ENCODE measurements at places on chromosomes 12 and 14.

GRCh38 chr12:112752303-112752702 is 39.2 kb upstream of the RPH3A start:
- no peak for DNase-seq

GRCh38 chr12:110249716-110250225 is 31.3 kb upstream of the ATP2A2 start:
- no peak for DNase-seq

- DNase-seq, result no peak
Observed at GRCh38 chr14:91032248-91032647, 28.2 kb downstream of the RPS6KA5 start.

- DNase-seq, result no peak
Observed at GRCh38 chr12:96403870-96404269, 3.6 kb upstream of the CDK17 start.

- DNase-seq, result no peak
Observed at GRCh38 chr12:43914923-43915468, 79.1 kb downstream of the TMEM117 start.

DNA sequence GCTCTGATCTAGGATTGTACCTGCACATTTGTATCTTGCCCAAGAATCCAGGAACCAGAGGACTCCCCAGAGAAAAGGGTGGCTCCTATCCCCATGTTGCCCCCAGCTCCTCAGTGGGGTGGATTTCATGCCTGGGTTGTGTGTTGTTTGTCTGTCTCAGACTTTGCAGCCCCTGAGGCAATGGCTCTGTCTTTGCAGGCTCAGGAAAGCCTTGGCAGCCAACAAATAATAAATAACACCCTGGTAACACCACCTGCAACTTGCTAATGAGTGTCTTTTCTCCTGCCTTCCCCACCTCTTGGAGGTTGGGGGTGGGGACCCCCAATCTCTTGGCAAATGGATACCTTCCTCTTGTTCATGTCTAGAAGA is 65.2 kb upstream of the CISTR start:
- no peak for DNase-seq

GRCh38 chr12:74259199-74259598 is 278.4 kb upstream of the ATXN7L3B start:
- no peak for DNase-seq

- DNase-seq, result no peak
Observed at GRCh38 chr12:70557583-70558191, 79.5 kb downstream of the PTPRB start.

GRCh38 chr12:28993720-28994119 is 155.4 kb upstream of the FAR2 start:
- no peak for DNase-seq

DNA sequence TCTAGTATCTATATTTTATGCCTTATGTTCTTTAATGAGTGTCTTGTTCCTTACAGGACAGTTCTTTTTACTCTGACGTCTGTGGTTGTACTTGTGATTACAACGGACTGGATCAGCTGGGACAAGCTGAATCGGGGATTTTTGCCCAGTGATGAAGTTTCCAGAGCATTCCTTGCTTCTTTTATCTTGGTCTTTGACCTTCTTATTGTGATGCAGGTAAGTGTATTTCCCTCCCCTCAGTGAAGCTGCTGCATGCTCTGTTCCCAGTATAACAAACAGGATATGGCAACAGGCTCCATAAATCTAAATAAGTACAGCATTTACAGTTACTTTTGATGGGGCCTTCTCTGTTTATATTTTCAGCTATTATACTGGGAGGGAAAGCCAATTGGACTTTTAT is 463.6 kb downstream of the TMEM117 start:
- no peak for DNase-seq

- no peak for DNase-seq
Observed at GRCh38 chr14:26905229-26905628, 307.4 kb upstream of the NOVA1 start.

DNA sequence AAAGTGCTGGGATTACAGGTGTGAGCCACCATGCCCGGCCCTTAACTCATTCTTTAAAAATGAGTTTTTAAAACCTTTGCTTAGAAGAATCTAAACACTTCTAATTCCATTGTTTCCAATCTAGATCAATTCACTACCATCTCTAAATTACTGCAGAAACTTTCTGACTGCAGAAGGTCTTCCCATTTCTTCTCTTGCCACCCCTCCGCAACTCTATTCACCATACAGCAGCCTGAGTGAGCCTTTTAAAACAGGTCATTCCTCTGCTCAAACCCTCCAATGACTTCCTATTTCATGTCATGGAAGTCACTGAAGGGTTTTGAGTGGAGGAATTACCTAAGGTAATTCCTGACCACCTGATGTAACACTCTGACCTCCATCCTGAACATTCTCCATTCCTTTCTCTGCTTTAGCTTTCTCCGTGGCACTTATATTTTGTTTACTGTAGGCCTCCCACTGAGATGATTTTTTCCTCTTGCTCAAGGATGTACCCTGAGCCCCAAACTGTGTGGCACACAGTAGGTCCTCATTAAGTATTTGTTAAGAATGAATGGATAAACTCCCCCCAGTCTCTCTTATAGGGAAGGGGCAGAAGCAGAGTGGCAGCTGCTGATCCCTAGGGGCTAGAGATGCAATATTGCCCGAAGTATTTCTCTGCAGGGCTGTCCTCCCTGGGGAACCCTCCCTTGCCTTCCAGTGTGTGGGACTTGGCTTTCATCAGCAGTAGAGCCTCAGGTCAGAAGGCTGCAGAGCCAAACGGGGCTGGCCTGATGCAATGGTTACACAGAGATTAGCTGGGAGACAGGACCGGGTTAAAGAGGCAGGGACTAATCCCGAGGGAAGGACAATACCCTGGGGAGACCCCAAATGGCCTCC is 1.2 kb downstream of the DDIT3 start:
- no peak for DNase-seq

- DNase-seq, result no peak
Observed at GRCh38 chr12:54164387-54165145, 24.2 kb downstream of the SMUG1 start.

- no peak for DNase-seq
Observed at GRCh38 chr14:65877624-65878023, 465.1 kb downstream of the FUT8 start.

- no peak for DNase-seq
Observed at GRCh38 chr12:10722502-10722904, 620 bp downstream of the YBX3 start.

GRCh38 chr12:7193674-7194073 is 4.2 kb downstream of the PEX5 start:
- DNase-seq, result no peak

DNA sequence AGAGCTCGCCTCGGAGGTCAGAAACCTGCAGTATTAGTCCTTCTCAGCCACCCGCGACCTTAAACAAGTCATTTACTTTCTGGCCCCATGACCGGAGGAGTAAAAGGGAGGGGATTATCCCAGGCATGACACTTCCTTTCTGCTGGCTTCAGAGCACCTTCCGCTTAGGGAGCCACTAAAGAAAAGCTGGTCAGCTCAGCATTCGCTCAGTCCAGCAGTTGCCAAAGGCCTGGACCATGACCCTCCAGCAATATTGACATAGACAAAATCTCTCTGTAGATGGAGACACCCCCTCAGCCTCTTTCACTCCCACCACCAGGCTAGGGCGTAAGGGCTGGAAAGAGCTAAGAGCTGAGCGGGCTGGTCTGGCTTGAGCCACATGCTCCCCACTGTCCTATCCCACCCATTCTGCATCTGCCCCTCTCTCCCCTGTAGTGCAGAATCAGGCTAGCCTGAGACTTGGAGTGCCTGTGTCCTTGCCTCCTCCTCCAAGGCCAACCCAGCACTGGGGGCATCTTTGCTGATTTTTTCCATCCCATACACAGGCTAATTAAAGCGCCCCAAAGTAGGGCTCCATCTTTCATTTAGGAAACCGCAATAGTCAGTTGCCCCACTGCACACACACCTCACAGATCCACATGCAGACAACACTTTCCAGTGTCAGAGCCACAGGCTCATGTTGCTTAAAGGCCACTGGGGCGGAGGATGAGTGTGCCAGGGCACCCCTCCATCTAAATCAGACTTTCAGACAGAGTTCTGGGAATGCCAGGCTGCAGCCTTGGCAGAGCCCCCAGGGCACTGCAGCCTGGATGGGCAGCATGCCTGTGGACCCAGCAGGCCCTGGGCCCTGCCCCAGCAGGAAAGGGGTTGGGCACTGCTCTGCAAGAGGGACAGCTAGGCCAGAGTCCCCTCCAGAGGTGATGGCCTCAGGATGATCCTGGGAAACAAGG is 4.0 kb upstream of the CPNE6 start:
- DNase-seq, result no peak

DNA sequence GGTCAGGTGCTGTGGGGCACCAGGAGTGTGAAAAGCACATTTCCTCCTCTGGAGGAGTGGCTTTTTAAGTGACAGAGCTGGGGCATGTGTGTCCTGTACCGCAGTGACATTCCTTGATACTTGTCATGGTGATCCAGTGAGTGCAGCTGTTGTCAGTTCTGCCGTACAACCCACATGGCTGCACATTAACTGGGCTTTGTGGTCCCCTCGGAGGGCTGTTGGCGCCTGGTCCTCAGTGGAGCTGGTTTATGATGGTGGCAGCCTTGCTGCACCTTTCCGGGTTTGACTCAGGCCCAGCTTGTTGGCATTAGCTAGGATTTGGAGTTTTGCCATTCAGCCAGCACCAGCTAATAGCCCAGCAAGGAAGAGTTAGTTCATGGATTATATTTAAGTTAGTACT is 77.0 kb downstream of the SLC25A47 start:
- no peak for DNase-seq

DNA sequence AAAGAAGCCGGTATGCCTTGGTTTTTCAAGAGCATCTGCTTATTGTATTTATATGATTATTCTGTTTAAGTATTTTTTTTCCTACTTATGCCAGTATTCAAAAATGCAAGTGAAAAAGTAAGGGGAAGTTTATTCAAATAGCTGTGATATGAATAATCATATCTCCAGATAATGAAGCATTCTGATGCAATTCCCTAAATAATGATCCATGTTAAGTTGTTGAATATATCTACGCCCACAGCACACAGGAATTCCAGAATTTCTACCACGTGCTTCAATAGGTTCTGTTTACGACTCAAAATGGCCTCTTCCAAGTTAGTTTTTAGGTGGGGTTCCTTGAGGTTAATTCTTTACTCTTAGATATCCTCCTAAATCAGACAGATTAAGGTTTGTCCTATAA is 208.3 kb downstream of the NAV3 start:
- no peak for DNase-seq

DNA sequence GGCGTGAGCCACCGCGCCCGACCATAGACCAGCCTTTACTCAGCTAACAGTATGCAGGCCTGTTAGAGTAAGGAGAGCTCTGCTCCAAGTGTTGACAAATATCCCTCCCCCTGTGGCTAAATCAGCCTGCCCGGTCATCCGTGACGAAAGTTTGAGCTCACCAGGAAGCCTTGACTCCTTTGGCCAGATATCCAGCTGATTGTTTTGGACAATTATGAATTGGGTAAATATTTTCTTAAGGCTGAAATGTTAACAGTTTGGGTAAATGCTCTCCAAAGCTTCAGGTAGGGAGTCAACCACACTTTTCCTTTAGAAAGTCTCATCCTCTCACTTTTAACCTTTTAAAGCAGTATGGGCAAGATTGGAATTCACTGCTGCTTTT is 157.9 kb downstream of the PAWR start:
- no peak for DNase-seq

GRCh38 chr12:8734873-8735381 is 37.1 kb downstream of the RIMKLB start:
- DNase-seq, result no peak

- no peak for DNase-seq
Observed at GRCh38 chr14:21072031-21072473, 1.9 kb downstream of the ARHGEF40 start.

DNA sequence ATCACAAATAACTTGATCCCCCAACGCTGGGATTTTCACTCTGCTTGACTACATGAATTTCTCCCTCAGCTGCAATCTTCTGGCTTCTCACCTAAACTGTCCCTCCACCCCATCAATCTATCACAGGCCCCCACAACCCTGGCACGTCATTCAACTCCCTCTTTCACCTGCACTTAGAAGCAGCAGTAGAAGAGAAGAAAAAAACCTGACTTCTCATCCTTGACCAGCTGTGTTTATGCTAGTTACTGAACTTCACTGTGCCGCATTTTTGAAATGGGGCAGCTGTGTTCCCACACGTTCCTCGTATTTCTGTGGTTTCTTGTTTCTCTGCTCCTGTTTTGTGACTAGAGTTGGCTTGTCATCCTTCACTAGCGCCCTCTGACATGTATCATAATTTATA is 35.0 kb downstream of the ITPR2 start:
- no peak for DNase-seq

DNA sequence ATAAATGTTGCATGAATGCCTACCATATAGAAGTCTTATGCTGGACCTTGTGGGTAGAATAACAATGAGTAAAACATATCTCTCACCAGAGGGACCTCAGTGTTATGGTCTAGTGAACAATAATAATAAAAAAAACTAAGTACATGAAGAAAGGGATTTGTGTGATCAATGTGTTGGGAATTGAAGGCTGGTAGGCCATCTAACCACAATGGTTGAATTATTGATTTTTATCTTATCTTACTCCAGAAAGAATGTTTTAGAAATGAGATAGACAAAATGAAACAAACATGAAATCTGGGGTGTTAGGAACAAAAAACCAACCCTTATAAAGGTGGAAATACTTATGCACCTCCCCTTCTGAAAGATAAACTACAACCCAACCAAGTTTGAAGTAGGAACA is 243.9 kb upstream of the LRIG3 start:
- no peak for DNase-seq

GRCh38 chr12:62217466-62218194 is 42.6 kb upstream of the USP15 start:
- DNase-seq, result no peak

GRCh38 chr14:67675219-67675582 is 769 bp upstream of the VTI1B start:
- DNase-seq, result no peak

DNA sequence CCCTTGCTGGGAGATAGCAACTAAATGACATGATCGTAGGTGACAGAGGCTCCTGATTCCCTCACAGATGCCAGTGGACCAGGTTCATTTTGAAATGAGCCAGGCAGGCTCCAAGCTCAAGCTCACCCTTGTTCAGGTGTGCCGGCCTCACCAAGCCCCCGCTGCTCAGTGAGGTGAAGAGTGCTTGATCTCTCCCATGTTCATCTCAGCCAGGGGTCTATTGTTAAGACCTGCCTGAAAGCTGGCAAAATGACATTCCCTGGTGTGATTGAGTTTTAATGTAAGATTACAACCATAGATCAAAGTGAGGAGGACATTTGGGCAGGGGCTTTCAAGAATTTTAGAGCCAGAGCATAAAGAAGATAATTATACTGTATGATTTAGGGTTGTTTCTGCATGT is 497.9 kb downstream of the EGLN3 start:
- no peak for DNase-seq

GRCh38 chr14:69151458-69152180 is 1.3 kb downstream of the DCAF5 start:
- peak; percentile 60 for DNase-seq

DNA sequence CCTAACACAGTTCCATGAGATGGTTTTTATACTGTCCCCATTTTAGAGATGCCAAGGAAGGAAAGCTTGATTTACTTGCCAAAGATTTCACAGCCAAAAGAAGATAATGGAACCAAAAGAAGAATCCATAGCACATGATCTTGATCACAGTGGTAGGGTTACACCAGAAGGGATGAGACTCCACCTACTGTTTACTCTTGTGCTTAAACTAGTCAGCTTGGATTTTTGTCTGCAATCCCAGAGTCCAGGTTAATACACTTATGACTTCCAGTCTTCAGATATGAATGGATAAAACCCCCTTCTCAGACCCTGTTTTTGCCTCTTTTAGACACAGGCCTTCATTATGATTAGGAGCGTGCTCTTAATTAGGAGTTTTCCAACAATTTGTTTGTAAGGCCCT is 454.2 kb downstream of the AEBP2 start:
- no peak for DNase-seq

- no peak for DNase-seq
Observed at GRCh38 chr14:53055003-53055402, 98.1 kb downstream of the DDHD1 start.
